ENCODE measurements at places on chromosomes 1 and 21. TPM values are rescaled to one million over a fixed set of nuclear protein-coding genes. Genes with fewer than 3 reads are reported as not detected.

The C1orf87 gene
- not detected for total RNA-seq

The DNAI4 gene
- total RNA-seq, result 7.2 TPM

The HSD11B1 gene
- total RNA-seq, result 49.6 TPM

The VTCN1 gene
- total RNA-seq, result 4.8 TPM

The LRIF1 gene
- total RNA-seq, result 7.2 TPM

The RUNX3 gene
- total RNA-seq, result 0.85 TPM

The LEPR gene
- total RNA-seq, result 22.4 TPM

The OR2M5 gene
- total RNA-seq, result not detected

The LRRC42 gene
- 52.3 TPM for total RNA-seq

The HMGCL gene
- total RNA-seq, result 45.5 TPM

The FMO5 gene
- total RNA-seq, result 1.2 TPM

The HUNK gene
- under 0.01 TPM for total RNA-seq

The LCE1E gene
- total RNA-seq, result 0.24 TPM

The CALML6 gene
- total RNA-seq, result 0.43 TPM

The BCAR3 gene
- total RNA-seq, result 134 TPM
